ENCODE measurements at places on chromosomes 6 and 20.

DNA sequence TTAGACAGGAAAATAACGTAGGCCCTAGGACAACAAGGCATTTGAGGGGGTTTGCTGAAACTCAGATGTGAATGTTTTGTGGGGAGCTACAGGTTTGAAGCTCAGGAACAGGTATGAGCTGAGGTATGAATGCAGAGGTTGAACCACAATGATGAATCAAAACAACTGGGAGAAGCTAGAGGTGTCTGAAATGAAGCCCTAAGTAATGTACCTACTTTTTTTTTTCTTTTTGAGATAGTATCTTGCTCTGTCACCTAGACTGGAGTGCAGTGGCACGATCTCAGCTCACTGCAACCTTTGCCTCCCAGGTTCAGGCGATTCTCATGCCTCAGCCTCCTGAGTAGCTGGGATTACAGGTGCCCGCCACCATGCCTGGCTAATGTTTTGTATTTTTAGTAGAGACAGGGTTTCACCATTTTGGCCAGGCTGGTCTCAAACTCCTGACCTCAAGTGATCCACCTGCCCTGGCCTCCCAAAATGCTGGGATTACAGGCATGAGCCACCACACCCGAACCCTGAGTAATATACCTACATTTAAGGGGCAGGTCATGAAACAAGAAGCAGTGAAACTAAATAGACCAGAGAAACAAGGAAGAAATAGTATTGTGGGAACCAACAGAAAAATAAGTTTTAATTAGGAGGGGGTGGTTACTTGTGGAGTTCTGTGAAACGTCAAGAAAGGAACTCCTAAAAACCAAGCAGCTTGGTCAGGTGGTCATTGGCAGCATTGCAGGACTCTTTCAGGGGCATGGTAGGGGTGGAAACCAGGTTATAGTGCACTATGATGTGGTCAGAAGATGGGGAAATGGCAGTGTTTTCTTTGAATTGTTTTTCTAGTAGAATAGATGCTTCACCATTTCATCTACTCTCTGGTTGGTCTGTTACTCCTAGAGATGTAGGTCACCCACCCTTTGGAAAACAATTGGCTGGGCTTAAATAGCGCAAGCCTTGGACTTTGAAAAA is 138.1 kb downstream of the CD164 start:
- DNase-seq, result no peak

DNA sequence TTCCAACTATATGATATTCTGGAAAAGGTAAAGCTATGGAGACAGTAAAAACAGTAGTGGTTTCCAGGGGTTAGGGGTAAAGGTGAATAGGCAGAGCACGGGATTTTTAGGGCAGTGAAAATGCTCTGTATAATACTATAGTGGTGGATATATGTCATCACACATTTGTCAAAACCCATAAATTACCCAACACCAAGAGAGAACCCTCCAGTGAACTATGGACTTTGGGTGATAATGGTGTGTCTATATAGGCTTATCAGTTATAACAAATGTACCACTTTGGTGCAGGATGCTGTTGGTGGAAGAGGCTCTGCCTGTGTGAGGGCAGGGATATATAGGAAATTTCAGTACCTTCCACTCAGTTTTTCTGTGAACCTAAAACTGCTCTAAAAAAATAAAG is 149.9 kb downstream of the GPX5 start:
- no peak for DNase-seq

GRCh38 chr6:29014729-29015608 is 9.9 kb upstream of the ZNF311 start:
- DNase-seq, result no peak

GRCh38 chr6:142699391-142699790 is 245.6 kb downstream of the HIVEP2 start:
- no peak for DNase-seq

DNA sequence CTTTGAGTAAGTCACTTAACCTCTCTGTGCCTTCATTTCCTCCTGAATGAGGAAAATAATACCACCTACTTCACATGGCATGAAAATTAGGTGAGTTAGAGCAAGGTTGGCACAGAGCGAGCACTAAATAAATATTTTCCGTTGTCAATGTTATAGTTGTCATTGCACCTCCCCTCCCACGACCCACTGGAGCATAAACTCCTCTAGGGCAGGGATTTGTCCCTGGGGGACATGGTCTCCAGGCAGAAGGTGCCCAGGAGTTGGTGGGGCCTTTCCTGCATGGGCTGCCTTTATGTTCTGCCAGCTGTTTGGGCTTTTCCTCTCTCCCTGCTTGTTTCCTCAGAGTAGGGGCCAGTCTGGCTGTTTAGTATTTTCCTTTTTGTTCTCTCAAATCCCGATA is 1.3 kb upstream of the ANGPT4 start:
- no peak for DNase-seq

DNA sequence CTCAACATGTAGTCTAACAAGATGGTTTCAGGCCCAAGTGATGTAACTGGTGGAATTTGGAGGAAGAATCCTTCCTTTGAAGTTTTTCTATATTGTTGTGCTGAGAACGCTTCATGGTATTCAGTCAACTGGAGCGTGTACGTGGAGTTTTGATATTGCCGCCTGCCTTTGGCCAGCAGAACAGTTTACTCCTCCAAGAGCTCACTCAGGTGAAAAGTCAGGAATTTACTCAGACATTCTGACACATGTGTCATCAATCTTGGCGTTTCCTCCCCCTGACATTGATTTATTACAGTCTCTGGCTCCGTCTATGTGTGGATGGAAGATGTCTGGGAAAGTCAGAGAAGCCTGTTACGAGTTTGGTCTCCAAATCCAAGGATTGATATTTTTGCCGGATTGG is 19.0 kb upstream of the TGM2 start:
- no peak for DNase-seq

GRCh38 chr6:18509871-18510643 is 122.9 kb downstream of the RNF144B start:
- DNase-seq, result no peak

- no peak for DNase-seq
Observed at GRCh38 chr6:170088582-170088955, 202.3 kb downstream of the DLL1 start.

- no peak for DNase-seq
Observed at GRCh38 chr6:52124126-52125121, 37.0 kb upstream of the PKHD1 start.

DNA sequence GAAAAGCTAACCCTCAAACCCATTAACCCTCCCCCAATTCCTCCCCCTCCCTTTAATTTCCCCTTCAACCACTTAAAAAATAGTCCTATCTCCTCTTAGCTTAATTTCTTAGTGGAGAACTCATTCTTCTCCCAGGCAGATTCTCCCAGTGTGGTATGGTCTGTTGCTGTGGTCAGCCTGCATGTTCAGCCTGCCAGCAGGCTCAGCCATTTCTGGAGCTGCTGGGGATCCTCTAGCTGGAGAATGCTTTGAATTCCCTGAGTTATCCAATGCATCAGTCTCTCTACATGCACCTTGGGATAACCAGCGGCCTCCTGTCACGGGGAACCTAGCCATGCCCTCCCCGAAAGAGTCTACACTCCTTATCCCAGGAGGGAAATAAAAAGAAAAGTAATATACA is 375.4 kb upstream of the RSPO3 start:
- no peak for DNase-seq

GRCh38 chr6:118350881-118351430 is 197.1 kb upstream of the PLN start:
- DNase-seq, result no peak

DNA sequence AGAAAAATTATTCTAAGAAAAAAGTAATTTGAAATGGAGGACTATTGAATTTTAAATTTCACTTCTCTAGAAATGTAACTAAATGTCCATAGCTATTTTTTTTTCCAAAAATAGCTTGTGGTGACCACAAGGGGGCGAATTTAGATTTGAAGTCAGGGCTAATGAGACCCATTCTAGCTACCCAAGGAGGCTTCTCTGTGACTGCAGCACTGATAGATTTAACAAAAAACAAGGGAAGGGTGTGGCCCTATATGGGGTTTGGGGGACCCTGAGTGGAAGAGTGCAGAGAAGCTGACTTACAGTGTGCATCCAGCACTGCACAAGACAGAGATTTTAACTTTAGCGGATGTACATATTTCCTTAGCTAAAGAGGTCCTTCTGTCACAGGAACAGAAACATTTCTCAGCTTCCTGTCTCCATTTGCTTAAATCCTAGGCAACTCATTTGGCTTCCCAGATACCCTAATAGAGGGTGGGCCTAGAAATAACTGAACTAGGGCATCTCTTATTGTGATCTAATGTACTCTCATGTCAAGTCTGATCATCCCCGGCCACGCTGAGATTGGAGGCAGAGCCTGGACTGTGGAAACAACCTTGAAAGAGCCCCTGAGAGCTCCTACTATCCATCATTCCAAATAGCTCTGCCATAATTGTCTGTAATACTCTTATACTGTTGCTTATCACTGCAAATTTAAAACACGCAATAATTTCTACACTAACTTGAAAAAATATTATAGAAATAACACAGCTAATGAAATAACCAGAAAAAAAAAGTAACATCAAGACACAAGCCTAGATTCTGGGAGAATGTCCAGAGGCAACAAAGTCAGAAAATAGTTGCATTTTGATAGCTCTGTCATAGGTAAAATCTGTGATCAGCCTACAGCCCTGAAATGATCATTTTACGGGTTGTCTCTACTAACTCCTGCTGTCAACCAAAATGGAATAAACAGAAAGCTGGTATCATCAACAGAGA is 93.6 kb downstream of the SNAP91 start:
- peak; percentile 36 for DNase-seq

GRCh38 chr20:58574469-58574868 is 59.3 kb upstream of the APCDD1L start:
- DNase-seq, result no peak

GRCh38 chr6:110728501-110728900 is 86.8 kb downstream of the CDK19 start:
- no peak for DNase-seq

- no peak for DNase-seq
Observed at GRCh38 chr20:54526801-54527200, 51.4 kb downstream of the DOK5 start.

GRCh38 chr20:64077876-64078551 is 1.3 kb downstream of the RGS19 start:
- DNase-seq, result no peak

GRCh38 chr6:170147832-170148708 is 142.8 kb downstream of the DLL1 start:
- no peak for DNase-seq

- no peak for DNase-seq
Observed at GRCh38 chr20:18263723-18264122, 24.6 kb upstream of the ZNF133 start.

DNA sequence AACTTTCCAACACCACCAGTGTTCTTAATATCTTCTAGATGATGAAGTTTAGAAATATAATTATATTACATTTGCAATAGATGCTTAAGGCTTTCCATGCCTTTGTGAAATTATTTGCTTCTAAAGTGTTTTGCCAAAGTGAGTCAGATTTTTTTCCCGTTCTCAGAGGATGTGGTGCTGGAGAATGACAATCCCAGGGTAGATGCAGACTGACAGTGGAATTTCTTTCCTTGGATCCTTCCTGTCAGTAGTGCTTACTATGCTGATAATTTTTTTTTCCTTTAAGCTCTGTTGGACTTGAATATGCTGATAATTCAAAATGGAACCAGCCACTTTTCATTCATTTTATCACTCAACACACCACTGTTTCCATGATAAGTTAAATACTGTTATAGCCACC is 59.9 kb upstream of the SOX4 start:
- DNase-seq, result no peak

- DNase-seq, result no peak
Observed at GRCh38 chr20:49344975-49345374, 67.1 kb upstream of the ZNFX1 start.

DNA sequence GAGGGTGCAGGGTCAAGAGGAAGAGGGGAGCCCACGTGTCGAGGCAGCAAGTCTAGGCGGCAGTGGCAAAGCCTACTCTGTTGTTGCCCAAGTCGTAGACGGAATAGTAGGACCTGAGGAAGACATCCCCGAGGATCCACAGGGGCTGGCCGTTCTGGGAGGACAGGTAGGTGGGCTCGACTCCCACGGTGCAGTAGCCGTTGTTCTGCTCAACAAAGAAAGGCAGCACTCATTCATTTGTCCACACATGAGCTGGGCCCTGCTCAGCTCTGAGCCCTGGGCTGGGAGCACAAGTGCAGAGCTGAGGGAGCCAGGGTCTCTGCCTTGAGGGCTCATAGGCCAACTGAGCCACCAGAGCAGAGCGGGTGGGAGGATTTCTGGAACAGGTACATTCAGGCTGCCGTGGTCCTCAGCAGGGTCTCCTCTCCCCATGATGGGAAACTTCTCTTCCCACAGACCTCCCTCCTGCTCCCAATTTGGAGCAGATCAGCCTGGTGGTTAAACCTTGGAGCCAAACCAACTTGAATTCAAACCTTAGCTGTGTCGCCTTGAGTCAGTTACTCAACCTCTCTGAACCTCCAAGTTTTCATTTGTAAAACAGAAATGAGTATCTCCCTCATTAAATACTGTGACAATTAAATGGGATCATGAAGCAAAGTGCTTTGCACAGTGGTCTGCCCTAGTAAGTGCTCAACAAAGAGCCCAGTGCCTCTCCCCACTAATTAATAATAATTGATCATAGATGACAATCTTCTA is 1.6 kb upstream of the TFEB start:
- DNase-seq, result no peak

GRCh38 chr6:96465321-96465903 is 56.2 kb upstream of the UFL1 start:
- DNase-seq, result no peak

DNA sequence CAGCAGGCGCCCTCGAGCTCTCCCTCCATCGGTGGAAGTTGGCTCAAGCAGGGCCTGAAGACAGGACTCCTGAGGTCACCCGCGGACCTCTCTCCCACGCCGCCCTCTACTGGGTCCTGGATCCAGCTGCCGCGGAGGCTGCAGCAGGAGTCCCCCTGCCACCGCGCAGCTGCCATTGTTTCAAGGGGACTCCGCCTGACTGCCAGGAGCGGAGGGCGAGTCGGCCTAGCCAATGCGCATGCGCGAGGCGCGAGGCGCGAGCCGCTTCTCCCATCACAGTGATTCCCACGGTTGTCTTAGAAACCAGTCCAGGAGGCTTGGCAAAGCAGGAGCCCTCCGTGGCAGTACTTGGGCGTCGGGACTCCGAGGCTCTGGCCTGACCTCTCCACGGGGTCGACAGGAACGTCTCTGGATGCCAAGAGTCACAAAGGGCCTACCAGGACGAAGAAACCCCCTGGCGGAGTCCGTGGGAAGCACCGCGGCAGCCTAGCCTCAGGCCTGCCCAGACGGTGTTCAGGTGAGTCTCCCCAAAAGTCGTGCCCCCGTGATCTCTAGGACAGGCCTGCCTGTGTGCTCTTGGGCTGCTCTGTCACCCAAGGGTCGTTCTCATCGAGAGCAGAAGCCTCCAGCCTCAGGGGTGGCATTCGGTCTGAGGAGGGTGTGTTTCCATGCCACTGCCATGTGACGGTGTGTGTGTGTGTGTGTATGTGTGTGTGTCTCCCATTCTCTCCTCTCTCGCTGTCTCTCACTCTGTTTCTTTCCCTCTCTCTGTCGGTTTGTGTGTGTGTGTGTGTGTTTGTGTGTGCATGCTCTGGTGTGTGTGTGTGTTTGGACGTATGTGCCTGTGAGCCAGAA is 290.6 kb upstream of the ZNF337 start:
- peak; percentile 2 for DNase-seq

- DNase-seq, result peak; percentile 35
Observed at GRCh38 chr20:38043512-38044300, 10.2 kb downstream of the RPRD1B start.
